Endothelial cell (in vitro differentiated cells): ENCODE measurements at places on chromosomes 6 and 20.

- peak; percentile 77 for DNase-seq
Observed at GRCh38 chr20:38165089-38165965, at the start of gene TGM2. Gene TGM2, minus strand, starts transcription at chr20:38165270. Its CDS starts 72 bp downstream, at chr20:38165198.

GRCh38 chr6:28205879-28206278 is 19.2 kb upstream of the ZSCAN9 start:
- no peak for DNase-seq

GRCh38 chr20:53244711-53245110 is 272.6 kb downstream of the TSHZ2 start:
- no peak for DNase-seq

- DNase-seq: no peak
Observed at GRCh38 chr6:131894493-131895424, 56.4 kb downstream of the CCN2 start.

- no peak for DNase-seq
Observed at GRCh38 chr6:127582777-127583462, 5.9 kb downstream of the C6orf58 start.

- no peak for DNase-seq
Observed at GRCh38 chr6:128885381-128885780, 2.4 kb downstream of the LAMA2 start.

DNA sequence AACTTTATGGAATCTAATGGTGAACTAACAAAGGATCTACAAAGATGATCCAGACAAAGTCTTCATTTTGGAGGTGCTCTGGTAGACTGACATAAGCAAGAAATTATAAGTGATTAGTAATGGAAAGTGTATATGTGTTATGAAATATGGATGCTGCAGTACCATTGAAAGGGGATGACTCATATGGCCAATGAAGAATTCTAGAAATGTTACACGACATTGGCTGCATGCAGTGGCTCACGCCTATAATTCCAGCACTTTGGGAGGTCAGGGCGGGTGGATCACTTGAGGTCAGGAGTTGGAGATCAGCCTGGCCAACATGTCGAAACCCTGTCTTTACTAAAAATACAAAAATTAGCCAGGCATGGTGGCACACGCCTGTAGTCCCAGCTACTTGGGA is 23.5 kb downstream of the CFAP206 start:
- DNase-seq: no peak

DNA sequence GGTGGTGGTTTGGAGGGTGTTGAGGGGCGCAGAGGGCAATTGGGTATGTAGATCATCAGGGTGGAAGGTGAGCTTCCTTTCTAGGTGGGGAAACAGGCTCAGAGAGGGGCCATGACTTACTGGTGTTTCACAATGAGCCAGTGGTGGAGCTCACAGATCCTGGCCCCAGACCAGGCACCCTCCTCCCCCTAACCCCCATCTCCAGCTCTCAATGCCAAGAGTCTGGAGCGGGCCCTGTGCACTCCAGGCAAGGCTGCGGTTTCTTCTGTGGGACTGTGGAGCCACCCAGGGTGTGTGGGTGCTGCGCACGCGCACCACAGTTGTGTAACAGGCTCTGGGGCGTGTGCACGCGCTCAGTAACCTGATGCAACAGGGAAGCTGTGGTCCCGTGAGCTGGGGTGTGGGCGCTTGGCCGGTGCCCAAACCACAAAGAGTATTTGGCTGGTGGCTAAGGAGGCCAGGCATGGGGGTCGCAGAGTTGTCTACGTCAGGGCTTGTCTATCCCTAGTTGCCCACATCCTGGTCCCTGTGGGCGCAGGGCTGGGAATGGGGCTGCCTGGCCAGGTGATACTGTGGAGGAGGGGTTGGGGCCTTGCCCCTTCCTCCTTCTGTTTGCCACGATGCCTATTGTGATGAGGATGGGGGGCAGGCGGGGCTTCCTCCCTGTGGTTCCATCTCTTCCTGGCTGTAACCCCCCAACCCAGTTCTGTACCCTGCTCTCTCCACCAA is 37.5 kb upstream of the MRPS18A start:
- no peak for DNase-seq

GRCh38 chr6:5150551-5151075 is 65.5 kb downstream of the PPP1R3G start:
- DNase-seq: no peak

DNA sequence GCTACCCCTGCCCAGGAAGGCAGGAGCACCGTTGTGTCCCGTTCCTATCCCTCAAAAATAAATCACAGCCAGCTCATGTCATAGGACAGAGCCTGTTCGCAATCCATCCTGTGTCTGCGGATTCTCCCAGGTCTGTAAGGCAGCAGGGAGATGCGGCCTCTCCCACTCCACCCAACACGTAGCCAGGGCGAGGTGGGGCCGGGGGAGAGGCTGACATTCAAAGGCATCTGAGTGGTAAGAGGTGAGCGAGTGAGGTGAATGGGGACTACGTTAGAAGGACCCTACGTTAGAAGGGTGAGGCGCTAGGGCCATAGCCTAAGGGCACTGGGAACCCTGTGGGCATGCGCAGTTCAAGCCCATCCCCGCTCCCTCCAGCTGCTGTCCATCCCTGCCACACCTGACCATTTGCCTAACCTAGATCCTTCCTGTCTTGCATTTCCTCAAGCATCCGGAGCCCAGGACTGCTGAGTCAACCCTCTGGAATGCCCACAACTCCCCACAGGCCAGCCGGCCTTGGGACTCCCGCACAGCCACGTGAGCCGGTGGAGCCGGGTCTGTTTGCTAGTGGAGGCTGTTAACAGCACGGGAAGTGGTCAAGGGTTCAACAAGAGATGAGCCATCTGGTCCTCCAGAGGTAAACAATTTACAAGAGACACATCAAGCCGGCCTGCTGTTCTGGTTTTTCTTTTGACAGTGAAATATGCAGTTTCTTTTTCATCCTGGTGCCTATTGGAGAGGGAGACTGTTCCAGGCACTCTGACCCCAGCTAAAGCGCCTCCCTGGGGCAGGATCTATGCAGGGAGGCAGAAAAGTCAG is 45.9 kb downstream of the RIPOR3 start:
- DNase-seq: peak; percentile 71

- no peak for DNase-seq
Observed at GRCh38 chr6:135850882-135851281, 619 bp upstream of the PDE7B start.

- no peak for DNase-seq
Observed at GRCh38 chr6:46451343-46451742, 39.9 kb downstream of the RCAN2 start.

- peak; percentile 66 for DNase-seq
Observed at GRCh38 chr6:47097092-47097945, 55.2 kb upstream of the ADGRF1 start.

GRCh38 chr6:126093108-126093507 is 106.8 kb downstream of the TRMT11 start:
- DNase-seq: no peak

- DNase-seq: no peak
Observed at GRCh38 chr6:113428702-113429101, 428.4 kb upstream of the MARCKS start.

DNA sequence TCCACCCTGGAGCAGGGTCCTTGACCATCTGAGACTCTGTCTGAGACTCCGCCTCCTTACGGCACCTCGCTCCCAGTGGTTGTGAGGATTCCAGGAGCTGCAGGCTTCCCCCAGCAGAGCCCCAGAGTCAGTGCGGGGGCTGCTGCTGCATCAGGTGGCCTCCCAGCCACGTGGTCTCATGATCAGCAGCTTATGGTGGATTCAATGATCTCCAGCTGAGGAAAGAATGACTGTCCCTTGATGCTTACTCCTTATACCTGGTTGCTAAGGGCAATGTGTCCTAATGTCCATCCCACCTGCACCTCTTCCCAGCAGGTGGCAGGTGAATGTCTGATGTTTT is 40.0 kb downstream of the SLC22A1 start:
- no peak for DNase-seq

DNA sequence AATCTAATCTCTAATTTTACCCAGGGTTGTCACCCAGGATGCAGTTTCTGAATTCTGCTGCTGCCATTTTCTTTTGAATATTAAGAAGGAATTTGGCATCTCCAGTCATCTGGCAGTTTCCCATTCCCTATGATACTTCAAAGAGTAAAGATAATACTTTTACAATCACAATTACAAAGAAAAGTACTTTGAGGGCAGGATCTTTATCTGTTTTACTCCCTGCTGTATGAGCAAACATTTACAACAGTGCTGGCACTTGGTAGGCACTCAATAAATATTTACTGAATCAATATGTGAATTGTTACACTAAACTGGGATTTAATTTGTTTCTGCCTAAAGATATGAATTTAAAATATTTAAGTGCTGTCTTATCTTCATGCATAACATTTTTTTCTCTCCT is 224.9 kb downstream of the EPHA7 start:
- DNase-seq: no peak

GRCh38 chr6:12923644-12924235 is 207.2 kb downstream of the PHACTR1 start:
- DNase-seq: no peak

- no peak for DNase-seq
Observed at GRCh38 chr6:89024456-89024855, 56.1 kb upstream of the PNRC1 start.

GRCh38 chr6:150452428-150453243 is 83.8 kb downstream of the IYD start:
- DNase-seq: no peak

- DNase-seq: no peak
Observed at GRCh38 chr20:63054681-63055240, 48.0 kb upstream of the BHLHE23 start.

DNA sequence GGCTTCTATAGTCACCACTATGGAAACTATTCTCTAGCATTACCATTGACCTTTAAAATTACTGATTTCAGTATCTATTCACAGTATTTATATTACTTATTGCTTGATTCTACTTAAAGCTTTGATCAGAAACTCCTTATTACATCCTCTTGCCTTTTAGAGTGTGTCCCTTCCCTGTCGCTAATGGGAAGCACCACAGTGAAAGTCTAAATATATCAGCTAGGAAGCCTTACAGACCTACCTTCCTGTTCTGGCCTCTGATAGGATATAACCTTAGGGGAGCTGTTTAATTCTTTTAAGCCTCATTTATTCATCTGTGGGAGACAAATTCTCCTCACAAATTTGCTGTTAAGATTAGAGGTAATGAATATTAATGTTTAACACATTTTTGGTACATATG is 122.7 kb downstream of the ADGRB3 start:
- DNase-seq: no peak

DNA sequence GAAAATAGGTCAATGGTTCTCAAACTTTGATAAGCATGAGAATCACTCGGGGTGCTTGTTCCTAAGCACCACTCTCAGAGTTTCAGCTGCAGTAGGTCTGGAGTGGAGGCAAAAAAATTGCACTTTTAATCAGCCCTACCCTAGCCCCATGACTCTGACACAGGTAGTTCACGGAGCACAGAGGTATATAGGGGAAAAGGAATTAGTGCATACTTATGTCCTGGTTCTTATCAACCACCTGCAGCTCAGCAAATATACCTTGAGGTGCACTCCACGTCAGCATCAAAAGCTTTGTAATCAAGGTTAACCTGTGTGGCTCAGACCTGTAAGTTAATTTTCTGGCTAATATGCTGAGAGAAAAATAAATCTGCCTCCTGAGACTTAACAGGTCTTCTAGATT is 138.8 kb upstream of the HMGN3 start:
- DNase-seq: no peak

GRCh38 chr6:159880412-159880975 is 10.3 kb upstream of the MAS1 start:
- DNase-seq: no peak

DNA sequence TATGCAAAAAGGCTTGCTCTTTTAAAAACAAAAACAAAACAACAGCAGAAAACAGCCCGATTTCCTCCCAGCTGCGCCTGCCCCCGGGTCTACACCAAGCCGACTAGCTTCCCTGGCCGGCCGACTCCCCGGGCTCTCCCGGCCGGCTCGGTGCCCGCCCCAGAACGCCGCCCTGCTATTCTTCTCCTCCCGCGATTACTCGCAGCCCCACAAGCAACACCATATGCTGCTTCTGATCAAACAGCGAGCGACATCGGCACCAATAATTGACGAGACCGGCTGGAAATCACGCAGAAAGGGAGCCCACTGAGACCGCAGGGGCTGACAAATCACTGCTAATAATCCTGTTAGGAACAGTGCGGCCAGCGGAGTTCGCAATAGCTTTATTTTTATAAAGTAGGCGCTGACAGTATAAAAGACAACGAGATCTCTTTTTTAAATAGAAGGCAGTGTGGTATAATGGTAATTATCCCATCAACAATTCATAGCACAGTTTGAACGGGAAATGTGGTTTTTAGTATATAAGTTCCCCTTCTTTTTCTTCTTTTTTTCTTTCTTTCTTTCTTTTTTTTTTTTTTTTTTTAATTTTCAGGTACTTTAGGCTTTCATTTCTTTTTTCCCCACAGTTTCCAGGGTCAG is 3.3 kb downstream of the SIM1 start:
- peak; percentile 66 for DNase-seq

DNA sequence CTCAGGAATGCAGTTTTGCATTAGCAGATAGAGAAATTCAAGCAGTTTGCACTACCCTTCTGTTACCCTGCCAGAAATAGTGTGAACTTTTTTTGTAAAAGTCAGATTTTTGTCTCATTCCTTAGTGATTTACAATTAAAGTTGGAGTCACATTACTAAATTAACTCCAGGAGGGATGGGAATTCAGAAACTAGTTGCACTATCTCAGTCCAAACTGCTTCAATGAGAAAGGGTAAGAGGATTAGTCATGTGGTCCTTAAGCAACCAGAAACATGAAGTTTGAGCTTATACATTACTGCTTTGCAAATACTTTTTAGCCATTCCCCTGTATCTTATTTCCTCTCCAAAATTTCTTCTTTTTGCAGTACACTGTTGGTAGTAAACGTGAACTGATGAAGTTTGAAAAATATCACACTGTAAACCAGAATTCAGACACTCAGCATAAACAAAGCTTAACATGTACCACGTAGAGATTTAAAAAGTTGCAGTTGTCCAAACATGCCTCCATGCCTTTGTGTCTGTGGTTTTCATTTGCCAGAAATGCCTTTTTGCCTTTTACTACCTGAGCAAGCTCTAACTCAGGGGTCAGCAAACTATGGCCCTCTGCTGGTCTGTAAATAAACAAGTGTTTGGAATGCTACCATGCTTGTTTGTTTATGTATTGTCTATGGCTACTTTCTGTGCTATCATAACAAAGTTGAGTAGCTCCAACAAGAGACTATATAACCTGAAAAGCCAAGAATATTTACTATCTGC is 49.7 kb downstream of the TP53INP2 start:
- DNase-seq: no peak

- no peak for DNase-seq
Observed at GRCh38 chr6:38593409-38593808, 46.3 kb downstream of the BTBD9 start.

DNA sequence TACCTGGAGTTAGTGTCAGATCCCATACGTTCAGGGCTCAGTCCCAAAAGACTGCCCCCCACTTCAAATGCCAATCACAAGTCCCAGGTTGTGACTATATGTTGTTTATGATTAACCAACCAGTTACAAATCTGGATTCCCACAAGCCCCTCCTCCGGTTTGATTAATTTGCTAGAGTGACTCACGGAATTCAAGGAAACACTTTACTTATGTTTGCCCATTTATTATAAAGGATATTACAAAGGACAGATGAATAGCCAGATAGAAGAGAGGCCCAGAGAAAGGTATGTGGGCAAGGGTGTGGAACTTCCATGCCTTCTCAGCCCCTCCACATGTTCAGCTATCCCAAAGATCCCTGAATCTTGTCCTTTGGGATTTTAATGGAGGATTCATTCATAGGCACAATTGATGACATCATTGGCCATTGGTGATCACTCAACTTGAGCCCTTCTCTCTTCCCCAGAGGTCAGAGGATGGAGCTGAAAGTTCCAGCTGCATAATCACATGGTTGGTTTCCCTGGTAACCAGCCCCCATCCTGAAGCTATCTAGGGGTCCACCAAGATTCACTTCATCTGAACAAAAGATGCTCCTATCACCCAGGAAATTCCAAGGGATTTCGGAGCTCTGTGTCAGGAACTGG is 2.0 kb downstream of the ECT2L start:
- DNase-seq: no peak

- no peak for DNase-seq
Observed at GRCh38 chr20:11158589-11158988, 484.8 kb upstream of the JAG1 start.
